Natural killer cell (primary cell): ENCODE measurements at places on chromosomes 2 and 18.
A peak's percentile ranks its signal among the peaks of the same experiment; 100 is the strongest.

DNA sequence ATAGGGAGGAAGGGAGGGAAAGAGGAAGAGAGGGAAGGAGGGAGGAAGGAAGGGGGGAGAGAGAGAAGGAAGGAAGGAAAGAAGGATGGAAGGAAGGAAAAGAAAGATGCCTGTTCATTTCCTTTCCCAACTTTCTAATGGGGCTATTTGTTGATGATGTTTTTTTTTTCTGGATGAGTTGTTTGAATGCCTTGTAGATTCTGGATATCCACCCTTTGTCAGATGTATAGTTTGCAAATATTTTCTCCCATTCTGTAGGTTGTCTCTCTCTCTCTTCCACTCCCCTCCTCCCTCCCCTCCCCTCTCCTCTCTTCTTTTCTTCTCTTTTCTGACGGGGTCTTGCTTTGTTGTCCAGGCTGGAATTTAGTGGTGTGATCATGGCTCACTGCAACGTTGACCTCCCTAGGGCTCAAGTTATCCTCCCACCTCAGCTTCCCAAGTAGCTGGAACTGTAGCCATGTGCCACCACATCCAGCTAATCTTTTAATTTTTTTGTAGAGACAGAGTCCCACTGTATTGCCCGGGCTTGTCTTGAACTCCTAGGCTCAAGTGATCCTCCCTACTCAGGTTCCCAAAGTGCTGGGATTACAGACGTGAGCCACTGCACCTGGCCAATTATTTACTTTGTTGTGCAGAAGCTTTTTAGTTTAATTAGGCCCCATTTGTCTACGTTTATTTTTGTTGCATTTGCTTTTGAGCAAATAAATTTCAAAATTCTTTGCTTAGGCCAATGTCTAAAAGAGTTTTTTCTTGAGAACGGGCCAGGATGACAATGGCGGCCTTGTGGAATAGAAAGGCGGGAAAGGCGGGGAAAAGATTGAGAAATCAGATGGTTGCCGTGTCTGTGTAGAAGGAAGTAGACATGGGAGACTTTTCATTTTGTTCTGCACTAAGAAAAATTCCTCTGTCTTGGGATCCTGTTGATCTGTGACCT is 57.3 kb upstream of the FAM117B start:
- no peak for DNase-seq
- H3K4me1 ChIP-seq, result no peaks in the 10 kb centered on the region
- H3K4me3 ChIP-seq, result no peak overlapping the region
- no peaks in the 10 kb centered on the region for H3K27me3 ChIP-seq
- H3K27ac ChIP-seq, result no peak overlapping the region

- no peaks in the 10 kb centered on the region for H3K36me3 ChIP-seq
- DNase-seq, result no peak
- no peaks in the 10 kb centered on the region for H3K4me1 ChIP-seq
- no peak overlapping the region for H3K4me3 ChIP-seq
Measured at GRCh38 chr2:21407851-21408250, 284.1 kb downstream of the TDRD15 start.

DNA sequence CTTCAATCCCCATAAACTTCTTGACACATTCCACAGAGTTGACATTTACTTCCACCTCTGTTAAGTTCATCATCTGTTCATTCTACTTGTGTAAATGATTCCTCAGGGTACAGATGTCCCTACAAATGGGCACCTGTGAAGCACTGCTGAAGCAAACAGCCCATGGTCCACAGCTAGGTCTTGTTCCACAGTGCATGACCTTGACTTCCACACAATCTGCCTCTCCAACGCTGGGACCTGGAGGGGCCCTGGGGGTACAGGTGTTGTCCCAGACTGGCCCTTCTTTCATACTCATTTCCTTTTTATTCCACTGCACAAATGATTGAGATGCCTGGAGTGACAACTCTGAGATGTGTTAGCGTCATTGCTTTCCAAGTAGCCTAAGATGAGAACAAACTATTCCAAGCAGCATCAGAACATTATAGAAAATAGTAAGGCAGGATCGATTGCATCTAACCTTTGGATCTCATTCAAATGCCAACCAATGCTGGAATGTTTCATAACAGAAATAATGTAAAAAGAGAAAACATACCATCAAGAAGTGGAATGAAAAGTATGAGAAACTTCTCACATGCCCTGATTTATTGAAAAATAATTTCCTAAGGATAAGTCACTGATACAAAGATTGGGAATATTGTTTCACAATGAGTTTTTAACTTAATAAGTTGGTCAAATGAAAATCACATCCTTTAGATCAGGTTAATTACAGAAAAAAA is 31.2 kb downstream of the PIEZO2 start:
- H3K4me3 ChIP-seq, result no peak overlapping the region
- H3K27me3 ChIP-seq, result no peaks in the 10 kb centered on the region
- DNase-seq, result no peak
- H3K4me1 ChIP-seq, result no peaks in the 10 kb centered on the region
- no peaks in the 10 kb centered on the region for H3K36me3 ChIP-seq

DNA sequence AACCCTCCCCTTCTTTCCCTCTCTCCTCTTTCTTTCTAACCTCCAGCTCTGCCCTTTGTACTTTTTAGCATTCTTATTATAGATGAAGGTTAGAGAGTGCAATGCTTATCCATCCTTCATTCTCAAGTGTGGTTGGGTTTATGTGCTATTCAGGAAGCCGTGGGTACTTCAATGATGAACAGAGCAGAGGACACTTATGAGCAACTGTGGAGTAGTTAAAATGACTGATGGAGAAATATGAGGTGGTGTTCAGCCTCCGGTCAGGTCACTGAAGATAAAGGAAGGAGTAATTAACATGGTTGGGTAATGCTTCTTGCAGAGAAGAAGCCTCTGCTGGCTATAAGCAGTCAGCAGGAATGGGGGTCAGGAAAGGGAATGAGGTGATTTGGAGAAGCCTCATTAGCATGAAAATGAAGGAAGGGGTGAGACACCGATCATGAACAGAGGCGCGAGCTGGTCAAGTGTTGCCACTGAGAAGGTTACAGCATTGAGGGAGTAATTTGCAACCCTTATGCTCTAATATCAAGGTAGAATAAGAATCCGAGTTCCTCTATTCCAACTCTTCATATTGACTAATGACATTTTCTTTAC is 174.7 kb downstream of the LPIN1 start:
- H3K4me1 ChIP-seq, result no peaks in the 10 kb centered on the region
- no peak overlapping the region for H3K4me3 ChIP-seq
- H3K27ac ChIP-seq, result no peak overlapping the region

- H3K27ac ChIP-seq, result no peak overlapping the region
- DNase-seq, result no peak
- H3K27me3 ChIP-seq, result no peaks in the 10 kb centered on the region
- H3K36me3 ChIP-seq, result no peaks in the 10 kb centered on the region
Measured at GRCh38 chr18:47168509-47168908, 7.7 kb downstream of the IER3IP1 start.

DNA sequence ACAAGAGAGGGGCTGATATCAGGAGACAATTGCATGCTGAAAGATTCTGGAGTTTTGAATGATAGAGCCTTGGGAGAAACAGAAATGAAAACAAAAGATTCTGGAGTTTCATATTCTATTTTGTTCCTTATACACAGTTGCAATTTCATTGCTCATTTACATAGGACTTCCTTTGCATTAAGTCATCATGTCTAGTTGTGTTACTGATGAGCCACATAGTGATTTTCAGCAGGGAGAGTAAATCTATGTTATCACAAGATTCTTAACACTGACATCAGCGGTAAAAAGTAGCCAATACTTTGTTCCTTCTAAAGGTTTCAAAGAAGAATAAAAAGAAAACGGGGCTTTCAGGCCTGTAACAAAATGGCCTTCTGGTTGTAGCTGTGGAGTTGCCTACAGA is 7.1 kb downstream of the ADAM17 start:
- H3K4me1 ChIP-seq, result peaks cover 38% of the 10 kb centered on the region
- no peaks in the 10 kb centered on the region for H3K36me3 ChIP-seq
- H3K27ac ChIP-seq, result peak overlapping the region; percentile 78
- no peak overlapping the region for H3K4me3 ChIP-seq
- DNase-seq, result peak; percentile 35
- H3K27me3 ChIP-seq, result no peaks in the 10 kb centered on the region

DNA sequence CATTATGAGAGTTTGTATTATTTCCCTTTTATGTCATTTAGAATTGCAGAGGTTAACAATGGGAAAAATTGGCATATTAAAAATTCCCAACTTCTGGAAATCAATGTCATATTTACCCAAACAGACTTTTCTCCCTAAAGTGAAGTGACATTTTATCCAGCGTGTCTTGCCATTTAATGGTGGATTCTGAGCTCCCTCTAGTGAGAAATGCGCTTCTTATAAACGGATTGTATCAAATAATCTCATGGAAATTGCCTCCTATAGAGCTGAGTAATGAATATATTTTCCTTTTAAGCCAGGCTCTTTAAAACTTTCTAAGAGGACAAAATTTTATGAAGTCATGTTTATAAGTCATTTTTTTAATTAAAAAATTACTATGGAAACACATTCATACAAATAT is 5.7 kb upstream of the GCFC2 start:
- DNase-seq, result no peak
- no peaks in the 10 kb centered on the region for H3K4me1 ChIP-seq
- H3K27ac ChIP-seq, result no peak overlapping the region
- H3K36me3 ChIP-seq, result no peaks in the 10 kb centered on the region
- H3K4me3 ChIP-seq, result no peak overlapping the region
- peaks cover under 1% of the 10 kb centered on the region for H3K27me3 ChIP-seq

DNA sequence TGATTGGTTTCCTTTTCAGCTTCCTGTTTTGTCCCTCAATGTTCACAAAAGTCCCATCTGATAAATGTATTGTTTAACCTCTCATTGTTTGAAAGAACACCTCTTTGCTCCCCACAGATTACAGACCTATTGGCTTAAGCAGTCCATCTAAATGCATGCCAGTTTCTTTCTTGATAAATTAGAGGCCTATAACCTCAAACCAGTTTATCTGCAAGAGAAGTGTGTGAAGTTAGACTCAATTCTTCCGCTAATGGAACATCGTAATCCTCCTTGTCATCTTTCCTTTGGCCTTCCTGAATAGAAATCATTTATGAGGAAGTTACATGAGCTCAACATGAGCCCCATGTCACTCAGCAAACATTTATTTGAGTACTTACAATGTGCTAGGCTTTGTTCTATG is 74.0 kb downstream of the FRZB start:
- no peaks in the 10 kb centered on the region for H3K36me3 ChIP-seq
- H3K27me3 ChIP-seq, result no peaks in the 10 kb centered on the region
- H3K4me1 ChIP-seq, result no peaks in the 10 kb centered on the region
- DNase-seq, result no peak
- H3K27ac ChIP-seq, result no peak overlapping the region

DNA sequence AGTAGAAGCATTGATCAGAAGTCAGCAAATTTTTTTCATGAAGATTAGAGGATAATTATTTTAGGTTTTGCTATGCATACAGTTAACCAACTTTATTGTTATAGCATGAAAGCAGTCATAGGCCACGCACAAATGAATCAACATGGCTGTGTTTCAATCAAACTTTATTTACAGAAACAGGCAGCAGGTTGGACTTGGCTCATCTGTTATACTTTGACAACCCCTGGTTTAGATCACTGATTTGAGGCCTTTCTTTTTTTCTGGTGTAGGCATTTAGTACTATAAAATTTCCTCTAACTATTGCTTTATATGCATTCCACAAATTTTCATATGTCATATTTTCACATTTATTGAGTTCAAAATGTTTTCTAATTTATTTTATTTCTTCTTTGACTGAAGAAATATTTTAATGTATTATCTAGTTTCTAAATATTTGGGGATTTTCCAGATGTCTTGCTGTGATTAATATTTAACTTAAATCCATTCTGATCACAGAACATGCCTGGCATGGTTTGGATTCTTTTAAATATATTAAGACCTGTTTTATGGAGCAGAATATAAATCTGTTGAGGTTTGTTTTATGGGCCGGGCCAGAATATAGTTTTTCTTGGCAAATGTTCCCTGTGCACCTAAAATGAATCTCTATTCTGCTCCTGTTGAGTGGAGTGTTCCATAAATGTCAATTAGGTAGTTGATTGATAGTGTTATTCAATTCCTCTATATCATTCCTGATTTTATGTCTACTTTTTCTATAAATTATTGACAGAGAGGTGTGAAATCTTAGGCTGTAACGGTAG is 116.3 kb upstream of the KLHL29 start:
- DNase-seq, result no peak
- no peaks in the 10 kb centered on the region for H3K36me3 ChIP-seq
- H3K4me3 ChIP-seq, result no peak overlapping the region
- no peaks in the 10 kb centered on the region for H3K4me1 ChIP-seq
- no peak overlapping the region for H3K27ac ChIP-seq

DNA sequence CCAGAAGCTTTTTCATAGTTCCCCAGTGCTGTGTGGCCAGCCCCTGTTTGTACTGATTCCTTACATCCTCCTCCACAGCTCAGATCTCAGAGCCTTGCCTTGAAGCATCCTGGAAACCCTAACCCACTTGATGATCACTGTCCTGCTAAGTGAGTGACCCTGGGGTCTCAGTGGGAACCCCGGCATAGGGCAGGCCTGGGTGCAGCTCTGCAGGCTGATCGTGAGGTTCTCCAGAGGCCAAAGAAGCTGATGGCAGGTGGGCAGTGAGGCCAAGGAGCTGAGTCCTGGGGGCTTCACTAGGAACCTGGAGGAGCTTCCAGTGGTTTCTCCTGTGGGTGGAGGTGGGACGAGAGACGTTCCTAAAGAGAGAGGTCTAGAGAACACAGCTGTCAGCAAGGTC is 47.4 kb upstream of the BIN1 start:
- H3K4me1 ChIP-seq, result no peaks in the 10 kb centered on the region
- no peak for DNase-seq
- no peaks in the 10 kb centered on the region for H3K27me3 ChIP-seq
- no peaks in the 10 kb centered on the region for H3K36me3 ChIP-seq
- no peak overlapping the region for H3K4me3 ChIP-seq
